Mammary epithelial cell (primary cell): ENCODE measurements at places on chromosomes 7 and 10. TPM values are rescaled to one million over a fixed set of nuclear protein-coding genes. Genes with fewer than 3 reads are reported as not detected.

TACR2 gene
- polyA plus RNA-seq, result 0.08 TPM

DNA sequence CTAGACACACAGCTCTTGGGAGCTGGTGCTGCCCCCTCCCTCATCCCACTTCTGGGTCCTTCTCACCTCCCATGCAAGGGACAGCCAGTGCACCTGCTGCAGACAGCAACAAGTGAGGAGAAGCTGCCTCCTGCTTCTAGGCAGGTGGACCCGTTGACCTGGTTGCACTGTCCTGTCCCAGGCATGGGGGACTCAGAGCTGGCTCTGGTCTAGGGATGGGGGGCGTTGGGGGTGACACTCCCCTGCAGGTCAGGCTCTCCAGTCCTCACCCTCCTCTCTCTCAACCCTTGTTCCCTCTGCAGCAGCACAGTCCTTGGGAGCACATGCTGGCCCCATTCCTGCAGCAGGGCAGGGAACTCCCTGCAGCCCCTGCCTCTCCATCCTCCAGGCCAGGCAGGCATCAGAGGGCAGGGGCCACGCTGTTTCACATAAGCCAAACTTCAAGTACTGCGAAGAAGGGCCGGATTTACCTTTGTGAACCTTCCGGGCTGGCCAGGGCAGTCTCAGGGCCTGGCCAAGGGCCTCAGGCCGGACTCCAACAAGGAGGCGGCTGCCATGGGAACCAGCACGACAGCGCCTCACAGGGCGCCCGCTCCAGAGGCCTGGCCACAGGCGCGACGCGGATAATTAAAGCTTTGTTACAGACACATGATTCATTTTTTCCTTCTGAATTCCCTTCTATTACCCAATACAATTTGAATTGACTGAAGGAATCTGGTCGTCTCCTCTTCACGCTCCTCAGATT is 48.5 kb downstream of the RASGEF1A start:
- DNase-seq, result peak; percentile 71

GRCh38 chr10:95266674-95267095 is 24.1 kb downstream of the PDLIM1 start:
- peak; percentile 97 for DNase-seq

DNA sequence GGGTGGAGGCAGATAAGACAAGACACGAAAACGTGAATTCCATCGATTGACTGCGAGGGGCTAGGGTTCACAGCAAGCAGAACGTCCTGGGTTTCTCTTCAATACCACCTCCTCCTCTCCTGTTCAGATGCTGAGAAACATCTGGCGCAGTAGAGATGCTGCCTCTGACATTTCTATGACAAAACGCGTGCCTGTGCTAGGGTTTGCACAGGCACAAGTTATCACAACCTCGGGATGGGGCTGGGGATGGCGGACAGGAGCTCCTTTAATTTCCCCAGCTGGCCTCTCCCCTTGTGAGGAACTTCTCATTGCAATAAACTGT is 99.8 kb upstream of the SVIL start:
- DNase-seq, result peak; percentile 41

GRCh38 chr7:7614018-7614741 is 26.4 kb upstream of the UMAD1 start:
- no peak for DNase-seq

DNA sequence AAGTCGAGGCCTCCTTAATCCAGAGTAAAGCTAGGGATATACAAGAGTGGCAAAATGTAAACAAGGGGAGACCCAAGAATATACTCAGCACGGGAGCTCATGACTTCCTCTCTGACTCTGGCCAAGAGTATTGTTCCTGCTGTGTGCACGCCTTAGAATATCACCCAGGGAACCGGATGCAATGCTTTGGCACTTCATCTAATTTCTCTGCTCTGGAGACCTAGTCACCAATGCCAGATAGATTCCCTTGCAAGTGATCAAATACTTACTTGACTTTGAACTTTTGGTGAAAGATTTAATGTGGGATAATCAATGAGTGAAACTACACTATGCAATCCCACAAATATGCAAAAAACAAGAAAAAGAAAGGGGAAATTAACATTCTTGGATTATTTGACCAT is 695.5 kb downstream of the INHBA start:
- no peak for DNase-seq

DNA sequence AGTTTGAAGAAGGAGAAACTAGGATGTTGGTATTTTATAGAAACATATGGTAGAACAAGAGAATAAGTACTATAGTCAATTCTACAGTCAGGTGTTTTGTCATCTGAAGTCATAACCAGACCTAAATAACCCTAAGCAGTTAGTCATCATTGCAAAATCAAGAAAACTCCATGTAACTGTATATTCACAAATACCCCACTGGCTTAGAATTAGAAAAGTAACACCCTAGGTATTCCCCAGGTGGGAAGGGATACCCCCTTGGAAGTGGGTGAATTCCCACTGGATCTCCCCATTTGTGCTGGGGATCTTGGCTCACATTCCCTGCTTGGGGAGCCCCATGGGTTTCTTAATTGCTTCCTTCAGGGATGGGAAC is 45.9 kb upstream of the ITGB8 start:
- peak; percentile 75 for DNase-seq

GRCh38 chr10:132550366-132551092 is 12.9 kb downstream of the INPP5A start:
- DNase-seq, result no peak

DNA sequence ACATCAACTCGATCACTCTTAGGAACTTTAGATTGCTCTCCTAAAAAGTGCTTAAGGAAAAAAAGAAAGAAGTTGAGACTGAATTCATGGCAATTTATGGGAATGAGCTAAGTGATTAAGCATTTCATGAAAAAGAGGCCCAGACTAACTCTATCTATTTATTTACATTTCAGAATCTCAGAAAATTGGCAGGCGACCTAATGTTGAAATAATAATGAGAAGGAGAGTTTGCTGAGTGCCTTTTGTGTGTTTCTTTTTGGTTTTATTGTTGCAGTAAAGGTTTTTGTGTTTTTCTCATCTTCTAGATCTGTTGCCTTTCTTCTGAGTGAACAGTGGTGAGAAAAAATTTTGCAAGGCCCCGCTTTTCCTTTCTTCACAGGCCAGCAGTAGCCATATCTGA is 3.8 kb downstream of the GRK5 start:
- no peak for DNase-seq

GRCh38 chr10:124341768-124342135 is 77.0 kb downstream of the OAT start:
- no peak for DNase-seq

DNA sequence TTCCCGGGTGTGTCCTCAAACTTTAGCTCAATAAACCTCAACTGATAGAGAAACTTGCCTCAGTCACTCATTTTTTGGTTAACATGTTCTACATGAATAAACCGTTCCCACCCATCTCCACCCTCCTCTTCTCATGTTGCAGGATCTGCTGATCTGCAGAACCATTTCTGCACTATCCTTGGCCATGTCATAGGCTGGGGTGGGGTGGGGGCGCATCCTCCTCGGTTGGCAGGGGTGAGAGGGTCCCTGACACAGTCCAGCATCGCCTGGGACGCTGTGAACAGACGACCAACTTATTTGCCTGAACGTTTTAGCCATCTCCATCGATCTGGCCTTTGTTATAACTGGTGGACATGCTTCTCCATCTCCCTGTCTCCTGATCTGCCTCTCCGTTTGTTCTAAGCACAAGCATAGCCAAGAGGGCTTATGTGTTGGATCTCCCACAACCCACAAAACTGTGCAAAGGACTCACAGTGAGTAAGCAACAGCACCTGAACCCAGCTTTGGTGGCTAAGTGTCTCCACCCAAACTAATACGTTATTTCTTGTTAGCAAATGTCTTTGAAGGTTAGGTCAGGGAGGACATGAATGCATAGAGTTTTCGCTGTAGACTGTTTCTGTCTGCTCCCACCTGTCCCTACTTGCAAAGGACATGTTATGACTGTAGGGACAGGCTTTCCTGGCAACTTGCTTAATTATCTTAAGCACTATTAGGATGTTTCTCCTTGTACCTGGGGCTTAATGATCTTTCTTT is 51.7 kb downstream of the PRKCQ start:
- DNase-seq, result peak; percentile 45
